ENCODE measurements at places on chromosomes 12 and 14. TPM values are rescaled to one million over a fixed set of nuclear protein-coding genes. Genes with fewer than 3 reads are reported as not detected.

SLC25A47 gene
- not detected for total RNA-seq

SLC41A2 gene
- 1.3 TPM for total RNA-seq

WIF1 gene
- 0.20 TPM for total RNA-seq

CDK17 gene
- 16.7 TPM for total RNA-seq

BICDL1 gene
- 32.6 TPM for total RNA-seq

DCAF4 gene
- 9.6 TPM for total RNA-seq

DTD2 gene
- 23.2 TPM for total RNA-seq

LRFN5 gene
- 0.20 TPM for total RNA-seq

DNA sequence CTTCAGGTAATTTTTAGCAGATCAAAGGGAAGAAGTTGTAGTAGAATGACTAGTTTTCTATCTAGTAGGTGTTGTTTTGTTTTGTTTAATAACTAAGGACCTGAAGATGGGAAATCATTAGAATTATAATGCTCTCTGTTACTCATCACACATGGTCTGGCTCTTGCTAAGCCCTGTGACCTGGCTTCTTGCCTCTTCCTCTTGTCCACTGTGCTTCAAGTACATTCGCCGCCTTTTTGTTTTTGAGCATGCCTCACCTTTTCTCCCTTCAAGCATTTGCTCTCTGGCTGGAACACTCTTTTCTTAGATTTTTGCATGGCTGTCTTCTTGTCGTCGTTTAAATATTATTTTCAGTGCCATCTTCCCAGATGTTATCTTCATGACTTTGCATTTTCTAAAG, 47.7 kb downstream of the DAAM1 start:
- peak; percentile 32 for ATAC-seq

DNA sequence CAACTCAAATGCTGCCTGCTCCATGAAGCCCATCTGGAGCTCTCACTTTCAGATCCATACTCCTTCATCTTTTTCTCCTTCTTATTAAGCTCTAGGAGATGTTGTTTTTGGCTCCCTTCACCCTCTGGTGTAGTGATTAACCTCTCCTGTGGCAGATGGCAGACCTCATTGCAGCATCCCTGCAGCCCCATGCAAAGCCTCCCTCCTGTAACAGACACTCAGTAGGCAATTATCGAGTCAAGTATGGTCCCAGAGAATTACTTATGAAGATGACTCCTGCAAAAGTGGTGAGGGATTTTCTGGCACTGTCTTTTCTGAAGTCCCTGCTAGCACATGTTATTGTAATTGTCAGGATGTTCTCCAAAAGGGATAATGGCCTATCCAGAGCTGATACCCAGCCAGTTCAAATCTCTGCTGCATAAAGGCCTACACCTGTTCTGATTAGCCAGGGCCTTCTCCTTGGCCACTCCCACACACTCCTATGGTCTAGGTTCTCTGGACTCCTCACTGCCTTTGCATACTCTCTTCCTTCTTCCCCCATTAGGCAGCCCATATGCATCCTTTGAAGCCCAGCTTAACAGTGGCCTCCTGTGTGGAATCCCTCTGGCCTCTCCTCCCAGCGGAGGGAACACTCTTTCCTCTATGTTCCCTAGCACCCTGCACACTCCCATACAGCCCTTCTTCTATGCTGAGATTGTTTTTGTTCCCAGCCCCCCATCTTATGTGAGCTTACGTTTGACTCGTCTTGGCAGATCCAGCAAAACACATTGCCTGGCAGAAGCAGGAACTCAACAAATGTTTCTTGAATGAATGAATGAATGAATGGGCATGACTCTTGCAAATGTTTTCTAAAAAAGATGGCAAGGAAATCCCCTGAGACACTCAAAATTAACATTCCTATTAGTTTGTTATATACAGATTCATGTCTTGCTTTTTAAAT, 43.9 kb upstream of the MDM1 start:
- ATAC-seq: no peak

DNA sequence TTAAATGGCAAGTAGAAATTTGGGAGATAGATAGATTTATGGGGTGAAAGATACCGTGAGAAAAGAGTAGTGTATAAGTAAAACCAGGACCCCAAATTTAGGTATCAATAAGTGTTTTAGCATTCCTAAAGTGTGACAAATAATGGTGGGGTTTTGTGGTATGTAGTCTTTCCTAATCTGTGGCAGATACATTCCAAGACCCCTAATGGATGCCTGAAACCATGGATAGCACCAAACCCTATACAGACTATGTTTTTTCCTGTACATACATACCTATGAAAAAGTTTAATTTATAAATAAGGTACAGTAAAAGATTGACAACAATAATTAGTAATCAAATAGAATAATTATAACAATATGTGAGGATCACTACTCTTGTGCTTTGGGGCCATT, 14.4 kb upstream of the TCP11L2 start:
- ATAC-seq: no peak

- ATAC-seq: no peak
These were observed 44.2 kb upstream of the DDX11 start for GRCh38 chr12:31029468-31029867.

DNA sequence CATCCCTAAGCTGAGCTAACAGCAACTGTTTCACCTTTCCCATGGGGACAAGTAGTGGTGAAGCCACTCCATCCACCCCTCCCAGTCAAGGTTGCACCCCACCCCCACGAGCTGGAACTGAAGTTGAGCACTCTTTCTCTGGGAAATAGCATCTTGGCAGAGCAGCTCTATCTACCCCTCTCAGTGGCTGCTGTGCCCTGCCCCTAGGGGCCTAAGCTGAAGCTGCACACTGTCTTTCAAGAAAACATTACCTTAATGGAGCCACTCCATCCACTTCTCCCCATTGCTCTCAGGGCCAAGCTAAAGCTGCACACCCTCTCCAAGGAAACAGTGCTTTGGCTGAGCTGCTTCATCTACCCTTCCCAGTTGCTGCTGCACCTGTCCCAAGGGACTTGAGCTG, 170.6 kb upstream of the CCDC196 start:
- ATAC-seq: no peak

- peak; percentile 44 for ATAC-seq
These were observed 64.3 kb downstream of the DAD1 start for GRCh38 chr14:22524784-22525161.

- ATAC-seq: no peak
These were observed 110.1 kb upstream of the LRIG3 start for GRCh38 chr12:59030415-59030814.

DNA sequence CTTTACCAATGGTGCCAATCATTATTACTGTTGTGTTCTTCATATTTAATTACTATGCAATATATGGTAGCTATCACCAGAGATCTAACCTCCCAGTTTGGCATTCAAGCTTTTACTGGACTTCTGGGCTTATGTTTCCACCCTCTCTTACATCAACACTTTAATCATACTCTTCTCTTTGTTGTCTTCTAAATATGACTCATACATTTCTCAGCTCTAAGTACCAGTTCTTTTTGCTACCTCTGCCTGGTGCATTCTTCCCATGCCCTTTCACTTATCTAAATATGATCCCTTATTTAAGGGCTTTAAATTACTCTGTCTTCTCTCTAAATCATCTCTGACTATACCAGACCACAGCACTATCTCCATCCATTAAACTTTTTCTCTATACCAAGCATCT, 246.1 kb upstream of the CCDC196 start:
- ATAC-seq: no peak

DNA sequence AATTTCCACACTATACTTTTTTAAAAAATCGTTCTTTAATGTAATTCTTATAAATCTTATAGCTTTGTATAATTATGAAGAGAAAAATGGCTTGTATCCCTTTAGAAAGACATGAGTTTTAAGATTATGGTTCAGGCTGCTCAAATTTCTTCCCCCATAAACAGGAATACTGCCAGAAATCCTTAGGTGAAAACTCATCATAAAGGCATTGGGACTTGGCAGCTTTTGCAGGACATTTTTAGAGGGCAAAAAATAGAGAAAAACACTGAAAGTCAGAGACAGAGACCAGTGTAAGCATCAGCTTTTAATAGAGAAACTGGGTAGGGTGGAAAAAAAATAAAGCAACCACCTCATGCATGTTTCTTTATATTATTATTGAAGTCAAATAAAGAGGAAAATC, 29.1 kb downstream of the LRRK2 start:
- no peak for ATAC-seq

DNA sequence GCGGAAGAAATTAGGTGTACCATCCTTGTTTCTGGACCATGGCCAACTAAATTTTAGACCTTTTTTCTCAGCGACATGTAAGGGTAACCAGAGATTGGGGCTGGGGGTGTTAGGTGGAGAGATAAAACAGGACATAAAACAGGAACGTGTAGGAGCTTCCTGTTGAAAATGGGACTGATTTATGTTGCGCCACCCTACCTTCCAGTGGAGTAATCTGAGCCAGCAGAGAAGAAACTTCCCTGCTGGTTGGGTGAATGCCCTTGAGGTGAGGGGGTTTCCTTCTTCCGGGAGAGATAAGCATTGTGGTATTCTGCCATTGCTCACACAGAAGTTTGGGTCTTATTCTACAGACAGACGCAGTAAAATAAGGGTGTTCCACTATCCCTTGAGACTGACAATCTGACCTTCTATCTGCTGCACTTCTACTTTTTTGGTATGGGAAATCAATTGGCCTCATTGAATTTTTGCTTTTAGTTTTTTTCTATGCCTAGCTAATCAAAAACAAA, 417.6 kb downstream of the PCNX1 start:
- no peak for ATAC-seq

- no peak for ATAC-seq
These were observed 61.1 kb downstream of the WDR20 start for GRCh38 chr14:102200690-102201352.

DNA sequence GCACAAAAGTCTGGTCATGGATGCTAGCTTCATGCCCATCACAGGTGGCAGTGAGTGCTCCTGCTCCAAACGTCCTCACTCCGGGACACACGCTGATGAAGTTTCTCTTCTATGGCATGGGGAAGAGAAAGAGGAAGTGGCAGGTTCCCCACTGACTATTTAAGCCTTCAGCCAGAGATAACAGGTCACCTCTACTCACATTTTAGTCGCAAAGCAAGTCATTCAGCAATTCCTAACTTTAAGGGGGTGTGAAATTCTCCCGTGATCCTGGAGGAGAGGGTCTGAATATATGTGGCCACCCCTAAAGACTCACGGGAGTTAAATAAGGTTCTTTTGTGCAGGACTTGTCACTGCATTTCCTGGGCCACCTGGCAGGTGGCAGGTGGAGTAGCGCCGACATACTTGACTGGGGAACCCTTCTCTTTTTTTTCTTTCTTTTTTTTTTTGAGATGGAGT, 18.8 kb upstream of the RCOR1 start:
- no peak for ATAC-seq

GRCh38 chr14:89139404-89140247, 277.4 kb downstream of the FOXN3 start:
- ATAC-seq: peak; percentile 35

DNA sequence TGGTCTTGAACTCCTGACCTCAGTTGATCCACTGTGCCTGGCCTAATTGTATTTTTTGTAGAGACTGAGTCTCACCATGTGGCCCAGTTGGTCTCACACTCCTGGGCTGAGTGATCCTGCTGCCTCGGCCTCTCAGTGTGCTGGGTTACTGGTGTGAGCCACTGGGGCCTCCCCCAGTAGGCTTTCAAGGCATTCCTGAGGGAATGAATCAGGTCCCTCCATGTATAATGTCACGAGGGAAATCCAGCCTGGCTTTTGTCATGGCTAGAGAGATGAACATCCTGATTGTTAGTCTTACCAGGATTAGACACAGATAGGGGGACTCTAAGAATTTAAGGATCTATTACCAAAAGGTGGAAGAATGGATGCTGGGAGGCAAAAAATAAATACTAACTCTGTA, 51.9 kb downstream of the CPSF2 start:
- ATAC-seq: no peak

DNA sequence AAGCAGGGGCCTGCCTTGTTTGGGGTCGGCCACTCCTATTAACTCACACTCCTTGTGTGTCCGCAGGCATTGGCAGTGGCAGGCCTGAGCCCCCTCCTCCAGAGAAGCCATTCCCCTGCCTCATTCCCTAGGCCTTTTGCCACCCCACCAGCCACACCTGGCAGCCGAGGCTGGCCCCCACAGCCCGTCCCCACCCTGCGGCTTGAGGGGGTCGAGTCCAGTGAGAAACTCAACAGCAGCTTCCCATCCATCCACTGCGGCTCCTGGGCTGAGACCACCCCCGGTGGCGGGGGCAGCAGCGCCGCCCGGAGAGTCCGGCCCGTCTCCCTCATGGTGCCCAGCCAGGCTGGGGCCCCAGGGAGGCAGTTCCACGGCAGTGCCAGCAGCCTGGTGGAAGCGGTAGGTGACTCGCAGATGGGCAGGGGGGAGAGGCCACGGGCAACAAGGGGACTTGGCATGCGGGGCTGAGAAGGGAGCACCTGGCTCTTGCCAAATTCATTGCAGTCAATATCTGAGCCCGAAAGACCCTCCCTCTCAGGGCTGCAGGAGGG, 106.3 kb upstream of the FKBP4 start:
- no peak for ATAC-seq

DNA sequence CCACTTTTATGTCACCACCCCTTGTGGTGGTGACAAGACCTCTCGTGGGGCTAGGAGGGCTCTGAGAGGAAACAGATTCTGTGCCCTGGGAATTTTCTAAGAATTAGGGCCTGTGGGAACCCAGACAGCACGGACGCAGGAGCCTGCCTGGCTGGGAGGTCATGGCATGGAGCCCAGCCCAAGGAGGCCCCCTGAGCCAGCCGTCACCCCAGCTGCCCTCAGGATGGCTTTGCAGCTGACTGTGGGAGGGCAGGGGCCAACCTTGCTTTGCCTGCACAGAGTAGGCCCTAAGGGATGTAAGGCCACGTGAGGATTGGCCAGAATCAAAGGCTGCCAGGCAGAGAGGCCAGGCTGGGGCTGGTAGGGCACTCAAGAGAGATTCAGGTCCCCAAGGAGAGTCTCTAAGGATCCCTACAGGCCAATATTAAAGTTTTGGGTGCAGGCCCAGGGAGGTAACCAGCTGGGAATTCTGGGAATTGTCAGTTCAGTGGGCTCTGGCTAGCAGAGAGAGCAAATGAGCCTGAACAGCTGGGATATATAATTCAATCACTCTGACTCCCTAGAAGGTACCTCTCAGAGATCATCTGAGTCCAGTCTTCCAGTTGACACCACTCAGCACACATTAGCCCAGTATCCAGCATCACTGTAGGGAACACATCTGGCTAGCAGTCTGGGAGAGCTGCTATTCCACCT, 6.4 kb downstream of the LTBP2 start:
- no peak for ATAC-seq

DNA sequence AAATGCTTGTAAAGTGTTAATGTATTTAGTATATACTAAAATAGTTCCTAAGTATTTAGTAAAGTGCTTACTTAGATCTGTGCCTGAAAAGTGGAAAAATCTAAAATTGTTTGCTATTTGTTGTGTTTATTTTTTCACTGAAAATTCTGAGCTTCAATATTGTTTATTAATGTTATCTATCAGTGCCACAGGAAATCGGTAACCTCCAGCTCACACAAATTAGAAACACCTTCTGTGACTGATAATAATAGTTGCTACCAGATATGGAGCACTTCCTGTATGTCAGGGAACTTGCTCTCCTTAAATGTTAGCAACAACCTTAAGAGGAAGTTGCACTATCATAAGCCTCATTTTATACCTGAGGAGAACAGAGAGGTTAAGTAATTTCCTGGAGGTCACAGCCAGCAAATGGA, 723 bp upstream of the LRP10 start:
- no peak for ATAC-seq
